K562 (cell line): ENCODE measurements at places on chromosomes 6 and 20. TPM values are rescaled to one million over a fixed set of nuclear protein-coding genes. Genes with fewer than 3 reads are reported as not detected.

The GHRH gene
- not detected in 2 replicates for total RNA-seq

The SIRPG gene
- not detected in 2 replicates for total RNA-seq

The CRIP3 gene
- total RNA-seq: 0.82 and 0.89 TPM in 2 replicates

The RIPPLY2 gene
- not detected in 2 replicates for total RNA-seq

The TPD52L1 gene
- total RNA-seq: 74.0 and 75.7 TPM in 2 replicates

The HAO1 gene
- not detected in 2 replicates for total RNA-seq

The CCN6 gene
- 0.47 TPM in 1 of 2 replicates, not detected in the other for total RNA-seq

The UBE2C gene
- 1.5 and 1.7 TPM in 2 replicates for total RNA-seq

The PLA2G7 gene
- total RNA-seq: not detected in 2 replicates

The HCRTR2 gene
- not detected in 2 replicates for total RNA-seq

The SLC16A10 gene
- total RNA-seq: 0.02 and 0.34 TPM in 2 replicates

The HSD17B8 gene
- total RNA-seq: 20.5 and 22.0 TPM in 2 replicates

The OXT gene
- total RNA-seq: not detected in 2 replicates
